ENCODE measurements at places on chromosomes 4 and X.

- DNase-seq, result no peak
Observed at GRCh38 chrX:124289443-124289842, 43.0 kb upstream of the TEX13D start.

DNA sequence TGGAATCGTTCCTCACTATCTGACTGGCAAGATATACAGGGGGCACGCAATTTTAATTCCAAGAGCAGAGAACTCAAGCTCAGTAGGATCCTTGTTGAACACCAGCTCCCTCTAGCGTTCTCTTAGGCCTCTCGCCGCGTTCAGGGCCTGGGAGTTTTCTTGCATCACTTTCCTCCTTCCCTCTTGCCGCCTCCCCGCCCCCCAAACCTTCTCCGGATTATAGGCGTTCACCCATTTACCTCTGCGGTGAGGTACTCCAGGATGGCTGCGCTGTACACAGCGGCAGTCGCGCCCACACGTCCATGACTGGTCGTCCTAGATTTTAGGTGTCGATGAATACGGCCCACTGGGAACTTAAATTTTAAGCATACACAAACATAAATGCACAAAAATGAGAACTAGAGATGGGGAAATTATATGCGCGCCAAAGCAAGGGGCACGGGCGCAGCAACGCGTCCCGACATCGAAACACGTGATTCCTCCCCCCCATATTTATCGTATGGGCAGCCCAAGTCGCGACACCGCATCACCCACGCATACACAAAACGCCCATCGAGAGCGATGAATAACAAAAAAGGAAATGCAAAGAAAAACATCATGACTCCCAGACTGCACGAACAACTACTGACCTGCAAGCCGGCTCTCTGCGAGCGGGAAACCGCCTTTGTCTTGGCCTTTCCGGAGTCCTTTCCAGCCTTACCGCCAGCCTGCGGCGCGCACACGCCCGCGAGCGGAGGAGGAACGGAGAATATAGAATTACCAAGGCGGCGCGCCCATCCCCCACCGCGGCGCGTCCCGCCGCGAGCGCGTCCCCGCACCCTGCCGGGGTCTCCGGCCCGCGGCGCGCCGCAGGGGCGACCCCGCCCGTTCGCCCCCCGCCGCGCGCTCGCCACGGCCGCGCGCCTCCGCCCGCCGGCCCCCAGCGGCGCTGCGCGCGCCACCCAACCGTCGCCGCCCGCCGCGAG, 759 bp downstream of the H2AZ1 start:
- DNase-seq, result peak; percentile 84

GRCh38 chr4:188867796-188868195, 728.6 kb downstream of the TRIML1 start:
- no peak for DNase-seq

DNA sequence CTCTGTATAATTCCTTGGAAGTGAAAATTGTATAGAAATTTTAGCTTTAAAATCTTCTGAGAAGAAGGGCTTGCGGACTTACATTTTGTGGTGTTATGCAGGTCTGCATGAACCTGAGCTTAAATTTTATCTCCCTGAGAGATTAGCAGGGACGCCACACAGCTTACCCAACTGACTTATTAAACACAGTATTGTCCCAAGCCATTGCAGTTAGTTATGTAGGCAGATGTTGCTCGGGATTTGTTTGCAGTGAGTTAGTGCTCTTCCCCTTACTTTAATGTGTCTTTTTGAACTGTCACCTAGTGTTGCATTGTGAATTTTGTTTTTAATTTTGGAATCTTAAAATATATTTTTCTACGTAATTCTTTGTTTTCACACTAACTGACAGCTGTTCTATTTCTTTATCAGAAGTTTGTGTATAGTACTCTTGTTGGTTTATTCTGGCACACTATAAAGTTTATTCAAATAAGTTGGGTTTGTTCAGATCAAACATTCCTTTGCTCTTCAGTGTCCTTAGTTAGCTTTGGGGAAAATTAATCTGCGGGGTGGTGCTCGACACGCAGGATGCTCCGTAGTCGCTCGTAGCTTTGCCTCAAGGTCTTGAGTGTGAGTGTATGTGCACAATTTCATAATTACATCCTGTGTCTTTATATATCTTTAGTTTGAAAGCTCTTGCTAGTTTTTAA, 145.4 kb downstream of the STIM2 start:
- DNase-seq, result no peak

DNA sequence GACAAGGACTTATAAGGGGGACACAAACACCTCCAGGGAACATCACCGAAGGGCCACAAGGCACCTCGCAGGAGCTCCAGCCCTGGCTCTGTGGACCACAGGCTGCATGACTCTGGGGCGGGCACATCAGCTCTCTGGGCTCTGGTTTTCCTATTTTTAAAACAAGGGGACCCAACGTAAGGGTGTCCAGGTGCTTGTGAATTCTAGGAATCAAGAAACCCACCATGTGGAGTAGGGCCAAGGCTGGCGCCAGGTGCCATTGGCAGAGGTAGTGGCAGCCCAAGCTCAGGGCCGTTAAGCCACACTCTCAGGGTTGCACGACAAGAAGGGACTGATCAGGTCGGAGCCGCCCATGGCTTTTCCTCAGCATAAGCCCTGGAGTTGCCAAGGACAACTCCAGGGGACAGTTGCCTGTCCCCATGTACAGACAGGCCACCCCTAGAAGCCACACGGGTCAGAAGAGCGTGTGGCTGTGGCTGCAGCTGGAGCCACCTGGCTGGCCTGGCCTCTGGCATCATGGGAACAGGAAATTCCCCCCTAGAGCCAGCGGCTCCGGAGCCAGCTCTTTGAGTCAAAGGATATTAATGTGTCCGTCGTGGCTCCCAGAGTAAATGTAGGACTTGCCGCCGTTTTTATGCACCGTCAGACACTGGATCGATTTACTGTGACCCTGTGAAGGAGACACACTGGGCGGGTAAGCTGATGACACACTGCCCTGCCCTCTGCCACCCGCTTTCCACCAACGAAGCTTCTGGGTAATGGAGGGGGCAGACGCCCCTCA, 32.5 kb downstream of the WDR1 start:
- DNase-seq, result no peak

DNA sequence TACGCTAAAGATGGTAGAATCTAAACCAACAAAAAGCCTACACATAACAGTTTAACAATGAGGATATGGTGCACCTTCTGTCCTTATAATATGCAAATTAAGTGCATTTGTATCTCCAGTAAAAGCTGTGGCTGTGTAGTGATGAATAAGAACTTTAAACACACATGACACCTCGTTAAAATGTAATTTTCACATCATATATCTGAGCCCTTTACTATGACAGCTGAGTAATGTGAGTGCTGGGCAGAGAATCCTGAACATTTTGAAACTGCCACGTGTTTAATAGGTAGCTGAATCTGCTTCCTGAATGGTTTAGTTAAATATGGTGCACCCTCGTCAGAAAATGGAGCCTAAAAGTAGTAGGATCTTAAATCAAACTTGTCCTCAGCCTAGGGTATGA, 540.8 kb downstream of the ADGRL3 start:
- DNase-seq, result no peak

DNA sequence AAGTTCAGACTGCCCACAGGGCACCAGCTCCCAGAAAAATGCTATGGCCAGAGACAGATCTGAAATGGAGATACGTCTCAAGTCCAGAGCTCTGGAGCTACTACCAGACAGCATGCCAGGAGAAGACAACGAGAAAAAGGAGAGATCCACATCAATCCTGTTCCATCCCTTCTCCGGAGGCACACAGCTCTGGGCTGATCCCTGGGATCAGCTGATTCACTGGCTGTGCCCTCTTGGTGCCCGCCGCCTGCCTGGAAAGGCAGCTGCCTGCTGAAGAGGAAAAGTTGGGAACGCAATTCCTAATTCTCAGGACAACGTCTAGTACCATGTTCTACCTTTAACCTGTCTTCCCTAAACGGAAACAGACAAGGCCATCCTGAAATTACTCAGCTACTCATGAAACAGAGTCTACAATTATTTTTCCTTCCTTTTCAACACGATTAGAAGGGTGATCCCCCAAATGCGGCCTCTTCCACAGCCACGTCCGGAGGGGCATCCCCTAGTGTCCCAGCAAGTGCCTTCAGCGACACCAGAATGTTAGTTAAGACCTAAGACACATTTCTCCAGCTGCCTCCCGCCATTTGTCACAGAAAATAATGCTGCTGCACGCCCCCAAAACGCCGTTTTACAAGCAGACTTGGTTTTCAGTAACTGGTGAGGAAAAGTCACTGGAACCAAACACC, 2.4 kb downstream of the ZFYVE28 start:
- DNase-seq, result no peak

DNA sequence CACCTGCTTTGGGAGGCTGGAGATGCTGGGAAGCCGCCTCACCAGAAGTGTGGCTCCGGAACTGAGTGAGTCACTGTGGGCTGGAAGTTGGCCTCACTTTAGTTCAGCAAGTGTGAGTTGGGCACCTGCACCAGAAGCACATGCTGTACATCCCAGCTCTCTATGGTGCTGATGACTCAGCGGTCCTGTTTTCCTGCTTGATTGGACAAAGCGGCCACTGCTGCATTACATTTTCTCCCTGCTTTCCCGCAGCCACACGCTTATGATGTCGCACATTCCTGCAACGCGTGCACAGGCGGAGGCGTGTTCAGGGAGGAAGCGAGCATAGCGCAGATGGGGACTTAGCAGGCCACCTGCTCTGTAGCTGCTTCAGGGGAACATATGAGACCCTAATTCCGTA, 26.7 kb upstream of the CLDN34 start:
- no peak for DNase-seq

- no peak for DNase-seq
Observed at GRCh38 chr4:31995943-31996901, 1276.1 kb downstream of the PCDH7 start.

- DNase-seq, result no peak
Observed at GRCh38 chr4:108940149-108940548, 177.3 kb upstream of the ETNPPL start.

DNA sequence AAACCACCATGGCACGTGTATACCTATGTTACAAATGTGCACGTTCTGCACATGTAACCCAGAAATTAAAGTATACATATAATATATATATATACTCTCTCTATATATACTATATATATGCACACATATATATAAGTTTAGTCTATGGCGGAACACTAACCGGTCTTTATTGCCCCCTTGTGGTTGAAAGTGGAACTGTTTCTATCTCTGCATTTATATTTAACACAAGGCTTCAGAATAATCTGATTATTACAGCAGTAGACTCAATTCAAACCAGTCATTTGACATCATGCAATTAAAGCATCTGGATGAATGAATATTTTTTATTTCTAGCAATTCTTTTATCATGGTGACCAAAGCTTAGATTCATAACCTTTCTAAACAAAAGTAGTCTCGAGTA, 14.6 kb downstream of the RAB9B start:
- peak; percentile 24 for DNase-seq

- DNase-seq, result no peak
Observed at GRCh38 chr4:138062929-138063328, 179.2 kb downstream of the SLC7A11 start.

- DNase-seq, result no peak
Observed at GRCh38 chr4:54940996-54941865, 184.2 kb downstream of the KDR start.

DNA sequence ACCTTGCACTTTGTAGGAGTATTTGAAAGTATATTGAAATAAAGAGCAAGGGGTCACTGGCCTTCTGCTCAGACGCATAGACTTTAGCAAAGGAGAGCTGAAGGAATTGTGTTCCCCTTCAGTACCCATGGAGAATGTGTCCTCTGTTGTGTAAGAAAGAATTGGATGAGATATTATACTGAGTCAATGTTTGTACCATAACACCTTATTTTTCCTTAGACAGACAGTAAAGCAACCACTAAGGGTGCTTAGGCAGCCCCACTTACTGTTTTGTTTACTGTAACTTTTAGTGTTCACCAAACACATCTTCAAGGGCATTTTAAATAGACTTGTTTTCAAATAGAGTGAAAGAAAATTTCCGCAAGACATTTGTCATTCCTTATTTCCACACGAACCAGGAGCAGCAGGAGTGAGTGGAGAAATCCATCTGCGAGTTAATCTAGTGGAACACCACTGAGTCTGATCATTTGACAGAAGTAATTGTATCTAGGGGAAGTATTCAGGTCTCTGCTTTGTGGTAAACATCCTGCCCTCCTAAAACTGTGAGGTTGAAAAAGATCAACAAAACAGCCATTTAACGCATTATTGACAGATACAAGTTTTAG, 89.5 kb downstream of the SLIT2 start:
- DNase-seq, result no peak

DNA sequence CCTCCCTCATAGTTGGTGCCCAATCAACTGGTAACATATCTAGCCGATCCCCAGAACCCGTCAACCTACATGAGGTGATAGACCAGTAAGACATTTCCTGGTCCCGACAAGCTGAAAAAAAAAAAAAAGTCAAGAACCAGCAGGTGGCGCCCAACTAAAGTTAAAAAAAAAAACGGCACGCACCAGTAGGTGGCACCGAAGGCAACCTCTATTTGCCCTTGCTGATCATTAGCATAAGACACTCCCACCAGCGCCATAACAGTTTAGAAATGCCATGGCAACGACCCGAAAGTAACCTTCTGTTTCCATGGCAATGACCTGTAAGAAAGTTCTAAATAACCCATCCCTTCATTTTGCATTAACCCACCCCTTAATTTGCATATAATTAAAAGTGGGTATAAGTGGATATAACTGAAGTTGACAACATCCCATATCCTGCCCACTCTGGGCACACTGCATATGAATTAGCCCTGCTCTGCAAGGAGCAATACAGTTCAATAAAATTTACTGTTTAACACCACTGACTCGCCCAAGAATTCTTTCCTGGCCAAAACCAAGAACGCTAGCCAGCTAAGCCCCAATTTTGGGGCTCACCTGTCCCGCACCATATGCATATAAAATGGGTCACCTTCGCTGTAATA, 83.9 kb upstream of the SPANXB1 start:
- DNase-seq, result no peak

DNA sequence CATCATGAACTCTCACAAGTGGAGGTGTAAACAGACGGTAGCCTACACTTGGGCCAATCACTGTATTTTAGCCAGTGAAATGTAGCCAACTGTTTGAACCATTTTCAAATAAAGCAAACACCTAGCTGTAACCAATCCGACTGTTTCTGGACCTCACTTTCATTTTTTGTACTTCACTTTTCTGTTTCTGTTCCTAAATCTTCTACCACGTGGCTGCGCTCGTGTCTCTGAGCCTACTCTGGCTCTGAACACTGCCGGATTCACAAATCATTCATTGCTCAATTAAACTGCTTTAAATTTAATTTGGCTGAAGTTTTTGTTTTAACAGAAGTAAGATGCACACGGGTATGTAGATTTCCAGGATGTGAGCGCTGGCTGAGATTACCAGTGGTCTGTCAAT, 319.1 kb downstream of the RAPGEF2 start:
- DNase-seq, result no peak

DNA sequence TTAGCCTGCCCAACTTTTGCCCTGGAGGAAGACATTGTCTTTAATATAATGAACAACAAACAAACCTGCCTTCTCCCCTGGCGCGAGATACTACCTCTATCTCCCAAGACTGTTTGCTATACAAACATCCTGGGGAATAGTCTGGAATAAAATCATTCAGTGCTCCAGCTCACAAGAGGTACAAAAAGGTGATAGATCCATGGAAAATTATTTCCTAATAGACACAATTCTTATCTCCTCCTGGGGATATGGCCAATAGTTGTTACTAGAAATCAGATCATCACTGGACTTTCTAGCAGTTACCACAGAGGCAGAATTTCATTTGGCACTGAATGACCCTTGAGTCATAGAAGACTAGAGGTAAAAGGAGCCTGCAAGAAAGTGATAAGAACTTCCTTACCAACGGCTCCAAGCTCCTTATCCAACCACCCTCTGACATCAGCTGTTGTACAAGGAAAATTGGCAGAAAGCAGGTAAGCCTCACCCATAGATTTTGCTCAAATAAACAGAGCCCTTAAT, 38.1 kb downstream of the MID1 start:
- no peak for DNase-seq

GRCh38 chr4:23577398-23577797, 312.4 kb downstream of the PPARGC1A start:
- no peak for DNase-seq

Data from stimulated activated CD4-positive, alpha-beta T cell treated with anti-CD3 and anti-CD28 coated beads, Interleukin-1b, Interleukin-23, amount 100 ng/mL, for 24 hours (primary cell).